Astrocyte of the hippocampus (primary cell): ENCODE measurements at places on chromosomes 11 and 22.

DNA sequence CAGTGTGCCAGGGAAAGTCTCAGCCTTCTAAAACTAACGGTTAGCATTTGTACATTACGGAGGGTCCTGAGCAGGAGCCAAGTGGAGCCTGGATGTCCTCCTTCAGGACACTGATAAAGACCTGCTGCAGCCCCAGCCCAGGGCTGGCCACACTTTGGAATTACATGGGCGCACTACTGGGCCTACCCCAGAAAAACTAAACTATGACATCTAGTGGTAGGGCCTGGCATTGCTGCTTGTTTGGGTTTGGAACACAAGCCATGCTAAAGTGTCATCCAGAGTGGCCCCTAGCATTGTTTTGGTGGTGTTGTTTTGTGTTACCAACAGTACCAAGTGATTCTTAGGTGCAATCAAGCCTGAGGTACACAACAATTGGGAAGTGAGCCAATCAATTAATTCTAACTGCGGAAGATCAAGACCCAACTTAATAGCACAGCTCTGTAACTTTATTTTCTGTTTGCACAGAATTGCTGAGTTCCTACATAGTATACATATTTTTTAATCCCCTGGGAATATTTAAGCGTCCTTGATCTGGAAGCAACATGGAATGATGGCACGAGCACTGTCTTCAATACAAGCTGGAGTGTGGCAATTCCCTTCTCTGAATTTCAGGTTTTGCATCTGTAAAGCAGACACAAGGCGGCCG lies 340.7 kb downstream of the LARGE1 start:
- DNase-seq: peak; percentile 69

DNA sequence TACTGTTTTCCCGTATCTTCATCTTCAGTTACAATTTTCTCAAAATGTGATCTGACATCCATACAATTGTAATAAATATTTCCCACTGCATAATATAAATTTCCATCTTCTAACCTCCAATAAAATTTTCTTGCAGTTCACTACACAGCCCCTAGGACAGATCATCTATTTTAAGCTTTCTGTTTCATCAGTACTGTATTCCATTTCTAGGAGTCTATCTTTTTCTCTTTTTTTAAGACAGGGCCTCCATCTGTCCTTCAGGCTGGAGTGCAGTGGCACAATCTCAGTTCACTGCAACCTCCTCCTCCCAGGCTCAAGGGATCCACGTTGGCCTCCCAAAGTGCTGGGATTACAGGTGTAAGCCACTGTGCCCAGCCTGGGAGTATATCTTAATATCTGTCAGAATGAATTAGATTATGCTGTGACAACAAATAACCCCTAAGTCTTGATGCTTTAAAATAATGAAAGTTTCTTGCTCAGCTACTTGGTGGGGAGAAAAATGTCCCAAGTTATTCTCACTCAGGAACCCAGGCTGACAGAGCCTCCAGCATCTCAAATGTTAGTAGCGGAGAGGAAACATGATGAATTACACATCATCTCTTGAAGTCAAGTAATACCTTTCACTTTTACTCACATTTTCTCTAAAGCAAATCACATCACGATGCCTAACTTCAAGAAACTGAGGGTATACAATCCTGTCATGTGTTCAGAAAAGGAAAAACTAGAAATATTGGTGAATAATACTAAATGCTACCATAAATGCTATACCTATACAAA lies 92.2 kb downstream of the BUD13 start:
- no peak for DNase-seq

DNA sequence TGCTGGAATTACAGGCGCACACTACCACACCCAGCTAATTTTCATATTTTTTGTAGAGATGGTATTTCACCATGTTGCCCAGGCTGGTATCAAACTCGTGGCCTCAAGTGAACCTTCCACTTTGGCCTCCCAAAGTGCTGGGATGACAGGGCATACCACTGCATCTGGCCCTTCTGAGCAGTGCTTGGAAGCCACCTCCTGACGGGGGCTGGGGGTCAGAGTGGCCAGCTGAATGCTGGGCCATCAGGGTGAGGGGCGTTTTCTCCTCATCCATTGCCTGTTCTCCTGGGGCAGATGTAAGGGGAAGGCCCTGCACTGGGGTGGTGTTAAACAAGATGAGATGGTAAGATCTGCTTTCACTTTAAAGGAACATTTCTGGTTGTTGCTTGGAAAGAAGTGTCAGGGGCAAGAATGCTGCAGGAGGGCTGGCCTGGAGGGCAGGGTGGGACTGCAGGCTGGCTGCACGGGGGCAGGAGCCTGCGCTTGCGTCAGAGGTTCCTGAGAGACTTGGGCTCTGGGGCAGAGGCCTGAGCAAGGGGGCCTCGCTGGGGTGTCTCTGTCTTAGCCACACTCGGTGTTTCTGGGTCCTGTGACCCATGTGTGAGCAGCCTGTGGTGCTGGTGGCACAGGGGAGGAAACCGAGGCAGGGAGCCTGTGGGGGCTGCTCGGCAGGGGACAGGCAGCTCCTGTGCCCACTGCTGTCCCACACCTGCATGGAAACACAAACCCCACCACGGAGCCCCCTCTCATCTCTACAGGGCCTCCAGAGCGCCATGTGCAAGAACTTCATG lies 17.2 kb downstream of the DGCR6L start:
- no peak for DNase-seq

GRCh38 chr22:40263191-40263590 lies 83.1 kb upstream of the ADSL start:
- no peak for DNase-seq

GRCh38 chr11:47864901-47865300 lies 16.8 kb upstream of the NUP160 start:
- DNase-seq: no peak

GRCh38 chr11:45458269-45458668 lies 172.1 kb upstream of the SYT13 start:
- DNase-seq: no peak

DNA sequence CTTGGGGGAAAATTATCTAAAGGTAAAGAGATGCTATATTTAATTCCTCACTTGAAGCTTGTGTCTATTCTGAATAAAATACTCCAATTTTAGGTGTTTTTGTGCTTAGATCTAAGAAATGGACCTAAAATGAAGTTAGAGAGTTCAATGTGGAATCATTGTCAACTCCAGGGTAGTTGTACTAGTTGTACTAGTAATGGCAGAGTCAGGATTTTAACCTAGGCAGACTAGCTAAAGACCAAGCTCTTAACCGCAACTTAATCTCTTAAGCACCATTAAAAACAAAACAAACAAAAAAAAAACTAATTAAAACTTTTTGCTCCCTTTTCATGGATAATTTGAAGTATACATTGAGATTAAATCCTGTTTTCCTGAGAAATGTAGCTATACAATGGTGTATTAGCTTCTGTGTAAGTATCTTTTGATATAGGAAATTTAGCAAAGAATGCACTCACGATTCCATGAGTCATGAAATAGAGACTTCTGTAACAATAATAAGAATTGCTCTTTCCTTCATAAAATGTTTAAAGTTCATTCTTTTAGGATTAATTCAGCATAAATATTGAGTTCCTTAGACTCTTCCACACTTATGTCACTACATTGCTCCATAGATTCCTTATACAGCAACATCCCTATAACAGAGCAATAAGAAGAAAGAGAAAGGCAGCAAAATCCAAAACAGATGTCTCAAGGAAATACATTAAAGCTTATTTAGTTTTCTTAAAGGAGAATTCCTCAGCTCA lies 26.5 kb upstream of the SOX6 start:
- DNase-seq: peak; percentile 1

DNA sequence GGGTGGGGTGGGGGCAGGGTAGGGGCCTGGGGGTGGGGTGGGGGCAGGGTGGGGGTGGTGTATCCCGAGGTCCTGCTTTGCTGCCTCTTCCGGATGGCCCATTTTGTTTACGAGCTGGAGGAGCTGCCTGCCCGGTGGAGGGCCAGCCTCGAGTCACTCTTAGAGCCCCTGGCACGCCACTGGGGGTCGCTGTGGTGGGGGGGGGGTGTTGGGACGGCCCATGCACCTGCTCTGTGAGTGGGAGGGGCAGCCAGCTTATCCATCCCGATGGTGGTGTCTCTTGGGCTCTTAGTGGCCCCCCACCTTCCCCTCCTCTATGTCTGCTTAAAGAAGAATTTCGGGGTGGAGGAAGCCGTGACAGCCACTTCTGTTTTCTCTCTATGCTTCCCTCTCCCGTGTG lies 24.6 kb downstream of the MRGPRD start:
- no peak for DNase-seq

- no peak for DNase-seq
Observed at GRCh38 chr11:34348919-34349318, 8.9 kb downstream of the ABTB2 start.

DNA sequence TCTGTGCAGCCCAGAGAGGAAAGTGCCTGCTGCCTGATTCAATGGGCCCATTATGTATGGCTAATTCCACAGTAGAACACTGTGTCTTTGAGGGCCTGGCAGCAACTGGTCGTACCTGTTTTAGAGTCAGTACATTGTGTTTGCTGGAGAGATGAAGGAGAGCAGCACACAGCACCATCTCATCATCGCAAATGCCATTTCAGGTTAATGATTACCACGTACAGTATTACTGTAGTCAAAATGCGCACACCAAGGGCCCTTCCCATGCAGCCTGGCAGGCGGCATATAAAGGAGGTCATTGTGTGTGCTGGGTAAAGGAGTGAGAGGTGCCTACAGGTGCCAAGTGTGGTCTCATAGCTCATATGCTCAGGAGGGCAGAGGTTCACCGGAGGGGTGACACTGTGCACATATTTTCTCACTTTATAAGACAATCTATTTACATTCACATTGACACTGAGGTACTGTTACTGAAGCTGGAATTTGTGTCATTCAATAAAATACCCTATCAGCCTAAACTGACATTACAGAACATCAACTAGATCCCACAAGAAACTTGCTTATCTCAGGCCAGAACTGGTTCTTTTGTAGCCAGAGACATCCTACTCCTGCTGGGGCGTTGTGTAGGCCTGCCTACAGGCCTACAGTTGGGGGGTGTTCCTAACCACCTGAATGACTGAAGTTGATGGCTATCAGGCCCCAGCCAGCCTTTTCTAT lies 90.4 kb downstream of the APIP start:
- DNase-seq: no peak

GRCh38 chr11:34317666-34318065 lies 40.1 kb downstream of the ABTB2 start:
- DNase-seq: no peak

DNA sequence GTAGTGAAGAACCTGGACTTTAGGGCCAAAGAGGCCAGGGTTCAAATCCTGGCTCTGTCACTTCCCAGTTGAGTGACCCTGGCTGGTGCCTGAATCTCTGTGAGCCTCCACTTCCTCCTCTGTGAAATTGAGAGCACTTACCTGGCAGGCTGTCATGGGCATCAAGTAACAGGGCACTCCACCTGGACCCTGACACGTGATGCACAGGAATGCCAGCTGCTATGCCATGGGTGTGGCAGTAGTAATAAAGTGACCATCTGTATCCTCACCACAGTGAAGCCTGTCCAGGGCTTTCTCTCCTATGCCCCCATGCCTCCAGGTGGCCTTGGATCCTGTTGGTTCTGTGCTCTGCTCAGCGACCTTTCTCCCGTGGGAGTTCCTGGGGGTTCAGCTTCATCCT lies 29.8 kb upstream of the PPP6R3 start:
- DNase-seq: no peak

DNA sequence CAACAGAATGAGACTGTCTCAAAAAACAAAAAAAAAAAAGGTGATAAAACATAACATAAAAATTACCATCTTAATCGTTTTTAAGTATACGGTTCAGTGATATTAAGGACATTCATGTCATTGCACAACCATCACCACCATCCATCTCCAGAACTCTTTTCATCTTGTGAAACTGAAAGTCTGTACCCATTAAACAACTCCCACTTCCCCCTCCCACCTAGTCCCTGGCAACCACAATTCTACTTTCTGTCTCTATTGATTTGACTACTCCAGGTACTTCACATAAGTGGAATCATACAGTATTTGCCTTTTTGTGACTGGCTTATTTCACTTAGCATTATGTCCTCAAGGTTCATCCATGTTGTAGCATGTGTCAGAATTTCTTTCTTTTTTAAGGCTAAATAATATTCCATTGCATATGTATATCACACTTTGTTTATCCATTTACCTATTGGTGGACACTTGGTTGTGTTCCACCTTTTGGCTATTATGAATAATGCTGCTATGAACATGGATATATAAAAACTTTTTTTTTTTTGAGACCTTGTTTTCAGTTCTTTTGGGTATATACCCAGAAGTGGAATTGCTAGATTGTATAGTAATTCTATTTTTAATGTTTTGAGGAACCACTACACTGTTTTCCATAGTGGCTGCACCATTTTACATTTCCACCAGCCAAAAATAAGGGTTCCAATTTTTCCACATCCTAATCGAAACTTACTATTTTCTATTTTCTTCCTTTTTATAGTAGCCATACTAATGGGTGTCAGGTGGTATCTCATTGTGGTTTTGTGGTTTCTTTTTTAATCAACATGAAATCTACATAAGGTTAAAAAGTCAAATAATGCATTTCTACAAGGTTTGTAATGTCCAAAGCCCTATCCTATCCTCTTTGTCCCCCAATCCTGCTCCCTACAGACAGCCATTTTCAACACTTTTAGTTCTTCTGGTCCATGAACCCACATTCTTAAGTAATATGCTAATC lies 23.4 kb upstream of the PIK3C2A start:
- no peak for DNase-seq

DNA sequence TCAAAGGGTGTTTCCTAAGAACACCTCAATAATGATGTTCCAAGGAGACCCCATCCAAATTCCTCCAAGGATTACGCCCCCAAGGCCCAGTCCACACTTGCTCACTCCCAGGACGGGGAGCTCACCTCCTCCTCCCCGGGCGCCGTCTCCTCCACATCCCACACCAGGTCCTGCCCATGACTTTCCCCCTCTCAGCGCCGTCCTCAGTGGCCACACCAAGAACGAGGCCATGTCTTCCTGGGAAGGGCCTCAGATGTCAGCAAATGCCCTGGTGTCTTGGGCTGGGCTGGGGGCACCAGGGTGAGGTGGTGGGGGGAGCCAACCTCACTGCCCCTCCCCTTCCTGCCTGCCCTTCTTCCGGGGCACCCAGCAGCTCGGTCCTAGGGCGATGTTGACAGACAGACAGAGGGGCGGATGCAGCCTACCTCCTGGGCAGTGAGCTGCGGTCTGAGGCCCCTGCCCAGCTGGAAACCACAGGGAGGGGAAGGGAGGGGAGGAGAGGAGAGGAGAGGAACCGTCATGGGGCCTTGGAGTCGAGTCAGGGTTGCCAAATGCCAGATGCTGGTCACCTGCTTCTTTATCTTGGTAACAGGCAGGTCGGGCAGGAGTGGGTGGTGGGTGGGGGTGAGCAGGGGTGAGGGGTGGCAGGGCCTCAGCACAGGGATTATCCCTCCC lies at the start of the genes C11orf21 and TSPAN32:
TSS of gene C11orf21 (minus strand) at position 288 of the 675 bp plus-strand sequence. CDS start at position 178, 110 bp downstream.
TSS of gene TSPAN32 (plus strand) at position 383 of the 675 bp plus-strand sequence. CDS start at position 520, 137 bp downstream.
- DNase-seq: peak; percentile 76

GRCh38 chr22:25368271-25368670 lies 148.8 kb downstream of the CRYBB2 start:
- peak; percentile 84 for DNase-seq

DNA sequence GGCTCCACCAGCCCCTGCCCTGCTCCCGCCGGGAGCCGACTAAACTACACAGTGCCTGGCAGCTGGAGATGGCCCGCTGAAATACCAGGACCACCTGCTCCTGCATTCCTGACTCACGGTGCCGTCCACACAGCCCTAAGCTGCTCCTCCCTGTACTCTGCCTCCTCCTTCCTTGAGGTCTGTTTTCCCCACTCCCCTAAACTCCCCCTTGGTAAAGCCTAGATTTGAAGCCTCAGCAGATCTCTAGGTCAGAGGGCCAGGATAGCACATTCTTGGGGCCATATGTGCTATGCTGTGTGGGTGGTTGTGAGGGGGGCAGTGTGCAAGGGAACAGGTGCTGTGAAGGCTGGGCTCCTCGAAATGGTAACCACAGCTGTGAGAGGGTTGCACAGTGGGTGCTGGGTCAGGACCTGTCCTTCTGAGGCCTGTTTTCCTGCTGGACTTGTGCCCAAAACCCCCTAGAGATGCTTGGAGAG lies 9.7 kb downstream of the LRFN4 start:
- DNase-seq: no peak
